ENCODE measurements at places on chromosomes 3 and 15.

GRCh38 chr15:82535566-82536408 is 4.5 kb downstream of the RPS17 start:
- DNase-seq: no peak

DNA sequence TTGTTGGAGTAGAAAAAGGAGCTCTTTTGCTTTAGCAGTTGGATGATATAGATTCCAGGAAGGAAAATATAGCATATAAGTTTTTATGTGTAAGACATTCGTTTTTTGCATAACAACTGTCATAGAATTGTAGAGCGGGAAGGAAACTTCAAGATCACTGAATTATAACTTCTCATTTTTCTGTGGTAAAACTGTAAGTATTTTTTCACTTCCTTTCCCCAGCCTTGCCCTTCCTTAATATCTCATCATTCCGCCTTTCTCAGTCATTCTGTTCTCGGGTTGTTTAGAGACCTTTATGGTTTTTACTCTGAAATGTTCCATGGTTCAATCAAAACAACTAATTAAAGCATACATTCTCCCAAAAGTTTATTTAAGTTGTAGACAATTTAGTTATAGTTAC is 1.1 kb downstream of the EAF2 start:
- no peak for DNase-seq

DNA sequence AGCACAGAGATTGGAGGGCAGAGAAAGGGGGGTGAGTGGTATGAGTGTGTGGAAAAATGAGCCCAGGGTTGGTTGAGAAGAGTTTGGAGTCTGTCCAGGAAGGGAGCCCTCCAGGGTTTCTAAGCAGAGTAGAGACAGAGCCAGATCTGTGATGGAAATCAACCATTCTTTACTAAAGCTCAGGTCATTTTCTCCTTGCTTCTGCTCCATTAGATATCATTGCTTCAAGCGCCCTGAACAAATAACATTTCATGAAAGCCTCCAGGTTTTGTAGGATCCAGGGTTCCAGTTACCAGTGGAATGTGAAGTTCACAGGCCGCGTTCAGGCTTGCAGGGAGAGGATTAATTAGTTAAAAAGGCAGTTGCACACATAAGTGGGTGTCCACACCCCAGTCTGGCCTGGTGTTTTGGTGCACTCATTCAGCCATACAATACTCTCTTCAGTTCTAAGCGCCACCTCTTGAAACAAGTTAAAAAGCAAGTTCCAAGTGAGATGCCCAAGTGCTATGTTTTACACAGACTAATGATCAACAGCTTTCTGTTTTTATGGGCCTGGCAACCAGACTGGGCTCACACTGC is 16.4 kb upstream of the BOC start:
- DNase-seq: no peak

DNA sequence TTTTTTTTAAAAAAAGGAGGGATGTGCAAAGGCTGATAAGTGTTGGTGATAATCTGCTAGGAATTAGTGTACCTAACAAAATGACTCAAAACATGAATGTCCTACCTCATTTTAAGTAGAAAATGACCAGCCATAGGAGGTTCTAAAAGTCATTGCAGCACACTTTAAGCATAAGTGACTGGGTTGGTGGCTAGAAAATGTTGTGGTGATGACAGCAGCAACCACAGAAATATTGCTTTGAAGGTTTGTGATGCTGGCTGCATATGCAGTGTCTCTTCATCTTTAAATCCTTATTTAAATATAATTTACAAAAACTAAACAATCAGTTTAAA is 55.2 kb downstream of the CMSS1 start:
- no peak for DNase-seq

GRCh38 chr15:70439880-70440279 is 323.5 kb downstream of the UACA start:
- DNase-seq: no peak

GRCh38 chr3:89877230-89877629 is 769.8 kb downstream of the EPHA3 start:
- no peak for DNase-seq

- no peak for DNase-seq
These were observed 88.1 kb downstream of the CORO2B start for GRCh38 chr15:68666812-68667450.

- DNase-seq: no peak
These were observed 111.0 kb upstream of the TRPM1 start for GRCh38 chr15:31212326-31213080.

GRCh38 chr3:8780279-8780678 is 10.9 kb upstream of the OXTR start:
- DNase-seq: no peak

GRCh38 chr3:63462732-63463131 is 184.6 kb downstream of the SYNPR start:
- DNase-seq: no peak

GRCh38 chr3:36957862-36958686 is 13.2 kb upstream of the TRANK1 start:
- DNase-seq: no peak

DNA sequence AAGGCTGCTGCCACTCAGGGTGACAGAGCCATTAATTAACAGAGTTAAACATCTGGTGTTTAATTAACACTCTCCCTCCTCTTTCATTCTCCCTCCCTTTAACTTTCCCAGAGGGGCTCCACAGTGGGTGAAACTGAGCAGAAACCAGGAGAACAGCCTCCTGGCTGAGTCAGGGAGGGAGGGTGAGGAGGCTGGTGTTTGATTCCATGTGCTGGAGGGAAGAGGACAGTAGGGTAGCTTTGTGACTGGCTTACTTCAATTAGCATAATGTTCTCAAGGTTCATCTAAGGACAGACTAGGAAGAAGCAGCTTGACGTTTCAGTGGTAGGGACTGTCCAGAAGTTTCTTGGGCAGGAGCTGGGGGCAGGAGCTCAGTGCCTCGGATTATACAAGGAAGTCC is 62.8 kb downstream of the SEMA5B start:
- no peak for DNase-seq

DNA sequence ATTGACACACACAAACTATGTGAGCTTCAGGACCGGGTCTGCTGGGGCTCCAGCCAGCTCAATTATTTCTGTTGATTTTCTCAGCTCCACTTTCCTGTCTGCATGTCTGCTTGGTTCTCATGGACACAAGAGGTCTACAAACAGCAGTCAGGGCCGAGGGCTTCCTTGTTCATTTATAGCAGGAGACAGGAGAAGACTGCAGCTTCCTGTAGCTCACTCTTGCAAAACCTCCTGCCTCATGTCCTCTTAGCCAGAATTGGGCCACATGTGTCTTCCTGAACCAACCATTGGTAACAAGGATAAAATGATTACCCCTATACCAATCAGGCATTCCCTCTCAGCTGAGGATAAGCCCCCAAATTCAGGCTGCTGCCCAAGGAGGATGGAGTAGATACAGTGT is 182.8 kb downstream of the TLE3 start:
- no peak for DNase-seq

DNA sequence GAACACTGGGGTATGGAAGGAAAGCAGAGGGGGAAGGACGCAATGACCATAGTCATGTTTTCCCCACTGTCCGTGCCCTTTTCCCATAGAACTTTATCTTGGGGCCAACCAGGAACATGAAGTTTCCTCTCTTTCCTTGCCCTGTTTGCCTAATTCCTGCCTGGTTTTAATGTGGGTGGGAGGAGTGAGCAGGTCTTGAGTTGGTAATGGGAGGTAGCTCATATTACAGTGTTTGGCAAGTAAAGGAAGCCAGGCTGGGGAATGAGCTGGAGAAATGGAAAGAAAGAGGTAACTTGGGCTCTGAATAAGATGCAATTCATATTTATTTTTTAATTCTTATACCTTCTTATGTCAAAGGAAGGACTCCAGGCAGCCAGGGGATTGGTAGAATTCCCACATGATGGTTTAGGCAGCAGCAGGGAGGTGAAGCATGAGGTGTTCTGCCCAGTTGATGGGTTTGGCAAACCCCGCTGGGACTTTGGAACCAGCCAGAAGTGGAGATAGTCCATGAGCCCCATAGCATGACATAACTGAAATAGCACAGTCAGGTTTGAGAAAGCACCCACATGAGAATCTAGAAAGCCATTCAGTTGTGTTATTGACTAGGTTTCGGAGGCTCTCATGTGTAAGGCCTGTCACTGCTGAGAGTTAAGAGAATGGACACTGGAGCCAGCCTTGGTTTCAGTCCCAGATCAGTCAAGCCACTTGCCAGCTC is 60.0 kb downstream of the CCK start:
- no peak for DNase-seq

- no peak for DNase-seq
These were observed at the start of gene CCK for GRCh38 chr3:42266085-42266484. TSS of gene CCK (minus strand) at chr3:42266185. CDS start at chr3:42263630, 2,555 bp downstream.

DNA sequence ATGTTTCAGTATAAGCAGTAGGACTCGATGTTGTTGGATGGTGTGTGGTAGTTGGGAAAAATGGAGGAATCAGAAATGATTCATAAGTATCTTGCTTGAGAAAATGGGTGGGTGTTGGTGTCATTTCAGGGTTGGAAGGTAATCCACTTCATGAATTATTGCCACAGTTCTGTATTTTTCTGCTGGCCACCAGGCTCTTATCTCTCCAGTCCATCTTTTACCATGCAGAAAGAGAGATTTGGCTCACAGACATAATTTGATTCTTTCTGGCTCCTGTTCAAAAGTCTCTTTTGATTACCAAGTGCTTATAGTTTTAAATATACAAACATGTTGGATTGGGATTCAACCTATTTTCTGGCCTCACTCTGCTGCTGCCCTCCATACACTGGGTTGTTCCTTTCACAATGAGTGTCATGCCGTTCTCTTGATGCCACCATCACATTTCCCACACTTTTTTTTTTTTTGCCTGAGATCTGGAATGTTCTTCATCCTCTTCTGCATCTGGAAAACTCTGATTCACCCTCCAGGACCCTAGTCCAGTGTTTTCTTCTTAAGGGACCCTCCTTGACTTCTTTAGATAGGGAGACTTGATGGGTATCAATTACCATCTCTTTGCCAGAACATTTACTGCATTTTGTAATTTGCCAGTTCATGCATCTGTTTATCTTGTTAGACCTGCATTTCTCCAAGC is 69.4 kb upstream of the GAP43 start:
- no peak for DNase-seq

- DNase-seq: no peak
These were observed 36.8 kb upstream of the RFTN1 start for GRCh38 chr3:16550305-16550675.

All from NCI-H187 (cell line).